Activated CD8-positive, alpha-beta T cell treated with anti-CD3 and anti-CD28 coated beads, Interleukin-2, amount 10 ng/mL, durations not matched to agents 7 days and 5 days (primary cell): ENCODE measurements at places on chromosomes 4 and X.

DNA sequence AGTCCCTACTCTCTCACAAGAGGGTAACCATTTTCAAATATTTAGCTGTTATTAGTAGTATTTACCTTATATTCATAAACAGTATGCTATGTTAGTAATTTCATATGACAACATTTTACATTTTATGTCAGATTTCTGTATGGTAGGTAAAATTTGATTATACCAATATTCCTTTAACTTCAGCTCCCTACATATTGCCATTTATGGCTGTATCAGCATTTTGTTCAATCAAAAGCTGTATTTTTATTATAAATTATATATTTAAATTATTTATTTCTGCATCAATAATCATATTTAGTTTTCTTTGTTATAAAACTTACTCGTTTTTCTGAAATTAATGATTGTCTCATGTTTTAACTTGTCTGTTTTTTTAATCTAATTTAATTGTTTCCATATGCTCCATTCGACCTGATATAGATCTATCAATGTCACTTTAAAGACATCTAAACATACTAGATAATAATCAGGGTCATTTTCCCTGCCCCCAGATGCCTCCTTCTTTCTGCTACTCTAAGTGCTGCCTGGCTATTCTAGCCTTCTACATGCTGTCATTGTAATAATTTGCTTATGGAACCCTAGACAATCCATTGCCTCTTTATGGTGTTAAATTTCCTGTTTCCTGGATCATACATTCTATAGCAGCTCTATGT, 1976.7 kb upstream of the ADGRL3 start:
- no peak for DNase-seq

DNA sequence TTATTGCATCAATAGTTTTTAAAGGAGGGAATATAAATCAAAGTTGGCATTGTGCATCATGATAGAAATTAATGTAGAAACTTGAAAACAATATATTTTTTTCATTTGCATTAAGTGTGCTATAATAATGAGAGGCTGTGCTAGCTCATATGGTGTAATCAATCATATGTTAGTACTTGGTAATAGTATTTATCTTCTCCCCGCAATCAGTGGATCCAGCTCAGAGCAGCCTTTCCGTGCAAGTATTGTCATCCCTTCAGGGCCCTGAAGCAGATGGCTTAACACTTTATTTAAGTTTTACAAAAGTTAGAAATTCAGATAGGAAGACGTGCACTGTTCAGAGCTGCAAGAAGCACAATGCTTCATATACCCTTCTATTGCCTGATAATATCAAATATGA, 616.3 kb upstream of the ATOH1 start:
- no peak for DNase-seq

GRCh38 chr4:6198768-6199421, 1.5 kb downstream of the JAKMIP1 start:
- DNase-seq = peak; percentile 42

GRCh38 chr4:25234390-25235370, 847 bp downstream of the PI4K2B start:
- peak; percentile 60 for DNase-seq

GRCh38 chr4:54099287-54099747, 646 bp upstream of the GSX2 start:
- DNase-seq = no peak

GRCh38 chr4:80713409-80713808, 317.1 kb upstream of the BMP3 start:
- DNase-seq = no peak
